ENCODE measurements at places on chromosomes 6 and 20.
A peak's percentile ranks its signal among the peaks of the same experiment; 100 is the strongest.

DNA sequence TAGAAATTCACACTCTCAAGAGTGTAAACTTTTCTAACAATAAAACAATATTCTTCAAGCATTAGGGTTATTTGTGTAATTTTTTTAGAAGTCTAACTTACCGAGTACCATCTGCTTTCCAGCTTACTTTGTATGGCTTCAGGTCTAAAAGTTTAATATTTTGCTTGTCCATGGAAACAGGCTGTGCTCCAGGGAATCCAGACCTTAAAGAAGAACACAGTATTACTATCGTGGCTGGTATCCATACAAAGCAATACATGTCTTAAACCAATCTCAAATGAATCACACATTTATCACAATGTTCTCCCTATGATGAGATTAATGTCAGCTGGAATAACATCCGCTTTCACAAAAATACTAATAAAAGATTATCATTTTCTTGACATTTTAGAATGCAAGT is 73.0 kb downstream of the RNGTT start:
- DNase-seq, result no peak

GRCh38 chr6:119043265-119043664 is 35.2 kb downstream of the FAM184A start:
- no peak for DNase-seq

DNA sequence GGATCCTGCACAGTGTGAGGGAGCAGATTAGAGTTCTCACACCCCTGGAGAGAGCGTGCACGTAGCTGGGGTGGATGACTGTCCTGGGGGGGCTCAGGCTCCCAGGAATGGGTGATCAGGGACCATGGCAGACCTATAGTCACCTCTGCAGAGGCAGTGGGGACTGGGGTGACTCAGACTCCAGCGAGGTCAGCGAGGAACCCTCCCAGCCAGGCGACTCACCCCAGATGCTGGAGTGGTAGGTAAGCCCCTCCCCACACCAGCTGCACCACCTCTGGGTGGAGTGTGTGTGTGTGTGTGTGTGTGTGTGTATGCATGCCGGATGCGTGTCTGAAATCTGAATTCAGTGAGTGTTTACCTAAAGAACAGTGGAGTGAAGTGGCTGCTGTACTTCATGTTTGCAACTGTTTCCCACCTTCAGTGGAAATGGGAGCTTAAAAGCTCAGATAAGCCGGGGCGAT is 17.4 kb upstream of the GTSF1L start:
- no peak for DNase-seq

DNA sequence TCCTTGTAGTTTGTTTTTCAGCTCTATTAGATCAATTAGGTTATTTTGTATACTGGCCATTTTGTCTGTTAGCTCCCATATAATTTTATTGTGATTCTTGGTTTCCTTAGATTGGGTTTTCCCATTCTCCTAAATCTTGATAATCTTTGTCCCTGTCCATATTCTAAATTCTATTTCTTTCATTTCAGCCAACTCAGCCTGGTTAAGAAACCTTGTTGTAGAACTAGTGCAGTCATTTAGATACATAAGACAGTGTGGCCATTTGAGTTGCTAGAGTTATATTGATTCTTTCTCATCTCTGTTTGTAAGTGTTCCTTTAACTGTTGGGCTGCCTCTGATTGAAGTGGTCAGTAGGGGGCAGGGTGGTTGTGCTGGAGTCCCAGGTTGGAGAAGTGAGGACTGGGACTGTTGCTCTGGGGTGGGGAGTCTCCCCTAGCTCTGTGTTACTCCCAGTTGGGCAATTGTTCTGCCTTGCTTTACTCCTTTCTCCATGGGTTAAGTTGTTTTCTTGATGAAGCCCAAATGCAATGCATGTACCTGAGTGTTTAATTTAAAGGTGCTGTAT is 98.8 kb upstream of the NRN1 start:
- DNase-seq, result no peak

DNA sequence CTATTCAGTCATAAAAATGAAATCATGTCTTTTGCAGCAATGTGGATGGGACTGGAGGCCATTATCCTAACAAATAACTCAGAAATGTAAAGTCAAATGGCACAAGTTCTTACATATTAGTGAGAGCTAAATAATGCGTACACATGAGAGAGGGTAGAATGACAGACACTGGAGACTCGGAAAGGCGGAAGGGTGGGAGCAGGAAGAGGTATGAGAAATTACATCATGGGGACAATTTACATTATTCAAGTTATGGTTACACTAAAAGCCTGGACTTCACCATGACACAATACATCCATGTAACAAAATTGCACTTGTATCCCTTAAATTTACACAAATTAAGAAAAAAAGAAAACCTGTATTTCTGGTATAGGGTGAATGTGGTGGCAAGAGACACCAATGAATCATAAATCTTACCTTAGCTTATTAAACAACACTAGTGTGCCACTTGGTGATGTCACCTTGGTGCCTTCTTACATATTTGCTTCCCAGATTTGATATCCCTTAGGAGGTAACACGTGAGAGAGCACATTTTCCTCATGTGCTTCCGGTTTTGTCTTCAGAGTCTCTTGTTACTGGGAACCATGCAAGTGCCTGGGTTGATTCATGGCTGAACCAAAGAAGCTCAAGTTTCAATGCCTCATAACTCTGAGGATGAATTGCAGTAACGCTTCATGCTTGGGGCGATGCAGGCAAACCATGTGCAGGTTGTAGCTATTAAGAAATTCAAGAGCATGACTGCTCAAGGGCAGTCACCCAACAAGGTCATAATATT is 84.6 kb downstream of the DCDC2 start:
- no peak for DNase-seq

GRCh38 chr20:32920066-32920465 is 61.3 kb downstream of the EFCAB8 start:
- DNase-seq, result no peak

GRCh38 chr20:23200413-23200812 is 114.3 kb upstream of the CD93 start:
- DNase-seq, result no peak

DNA sequence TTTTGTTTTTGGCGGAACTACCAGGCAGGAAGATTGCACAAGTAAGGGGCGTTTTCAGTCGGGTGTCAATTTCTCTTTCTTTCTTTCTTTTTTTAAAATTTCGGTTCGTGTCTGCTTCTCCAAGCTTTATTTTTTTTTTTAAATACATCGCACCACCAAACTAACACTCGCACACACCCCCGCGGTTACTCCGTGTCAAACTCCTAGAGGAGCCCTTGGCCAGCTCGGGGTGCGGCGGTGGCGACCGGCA is 338 bp downstream of the UTRN start:
- no peak for DNase-seq

- DNase-seq, result no peak
Observed at GRCh38 chr6:148263961-148264360, 78.7 kb upstream of the SASH1 start.

DNA sequence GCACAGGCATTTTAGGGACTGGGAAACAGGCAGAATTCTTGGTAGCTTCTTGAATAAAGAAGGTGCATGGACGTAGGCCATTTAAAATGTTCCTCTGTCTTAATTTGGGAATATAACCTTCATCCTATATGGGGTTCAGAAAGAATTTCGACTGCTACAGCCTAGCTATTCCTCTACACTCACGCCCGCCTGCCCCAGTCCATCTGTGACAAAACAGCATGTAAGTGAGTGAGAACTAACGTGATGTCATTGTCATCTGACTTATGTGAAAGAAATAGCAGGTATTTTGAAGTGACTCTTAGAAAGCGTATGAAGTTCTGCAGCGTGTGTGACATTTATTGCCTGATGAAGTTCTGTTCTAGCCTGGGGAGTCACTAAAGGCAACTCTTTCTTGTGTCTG is 52.2 kb upstream of the SLC22A1 start:
- DNase-seq, result no peak

DNA sequence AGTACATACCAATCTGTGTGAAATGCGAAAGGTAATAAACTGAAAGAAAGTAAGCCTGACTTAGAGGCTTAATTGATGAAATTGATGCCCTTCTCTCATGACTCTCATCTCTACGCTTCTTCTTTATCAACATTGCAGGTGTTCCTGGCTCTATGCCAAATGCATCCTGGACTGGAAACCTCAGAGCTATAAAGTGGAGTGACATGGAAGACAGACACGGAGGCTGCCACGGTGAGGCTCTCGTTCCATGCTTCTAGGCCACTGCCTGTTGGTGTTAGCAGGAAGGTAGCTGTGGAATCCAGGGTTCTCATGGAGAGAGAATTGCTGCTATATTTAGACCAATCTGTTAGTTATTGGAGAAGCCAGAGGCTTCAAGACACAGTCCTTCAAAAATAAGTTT is 73.2 kb downstream of the C6orf52 start:
- DNase-seq, result no peak

- no peak for DNase-seq
Observed at GRCh38 chr20:13458860-13459451, 179.8 kb downstream of the TASP1 start.

GRCh38 chr20:37194621-37195417 is 15.5 kb upstream of the MROH8 start:
- no peak for DNase-seq

- DNase-seq, result peak; percentile 85
Observed at GRCh38 chr6:16901782-16902181, 140.5 kb upstream of the ATXN1 start.

DNA sequence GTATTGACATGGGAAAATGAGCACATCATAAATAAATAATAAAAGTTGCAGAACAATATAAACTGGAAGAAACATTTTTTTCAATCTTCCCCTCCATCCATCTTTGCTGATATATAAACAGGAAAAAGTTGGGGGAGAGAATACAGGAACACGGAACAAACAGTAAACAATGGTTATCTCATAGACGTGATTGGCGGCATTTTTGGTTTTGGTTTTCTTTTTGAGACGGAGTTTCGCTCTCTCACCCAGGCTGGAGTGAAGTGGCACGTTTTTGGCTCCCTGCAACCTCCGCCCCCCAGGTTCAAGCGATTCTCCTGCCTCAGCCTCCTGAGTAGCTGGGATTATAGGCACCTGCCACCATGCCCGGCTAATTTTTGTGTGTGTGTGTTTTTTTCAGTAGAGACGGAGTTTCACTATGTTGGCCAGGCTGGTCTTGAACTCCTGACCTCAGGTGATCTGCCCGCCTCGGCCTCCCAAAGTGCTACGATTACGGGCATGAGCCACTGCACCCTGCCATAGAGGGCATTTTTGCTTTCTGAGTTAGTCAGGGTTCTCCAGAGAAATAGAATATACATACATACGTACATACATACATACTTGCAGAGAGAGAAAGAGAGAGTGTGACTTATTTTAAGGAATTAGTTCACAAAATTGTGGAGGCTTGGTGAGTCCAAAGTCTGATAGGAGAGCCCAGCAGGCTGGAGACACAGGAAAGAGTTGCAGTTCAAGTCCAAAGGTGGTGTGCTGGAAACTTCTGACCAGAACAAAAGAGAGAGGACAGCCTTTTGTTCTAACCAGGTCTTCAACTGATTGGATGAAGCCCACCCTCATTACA is 22.6 kb downstream of the GNL1 start:
- DNase-seq, result no peak

- no peak for DNase-seq
Observed at GRCh38 chr20:50376888-50377459, 133.2 kb upstream of the PTPN1 start.

DNA sequence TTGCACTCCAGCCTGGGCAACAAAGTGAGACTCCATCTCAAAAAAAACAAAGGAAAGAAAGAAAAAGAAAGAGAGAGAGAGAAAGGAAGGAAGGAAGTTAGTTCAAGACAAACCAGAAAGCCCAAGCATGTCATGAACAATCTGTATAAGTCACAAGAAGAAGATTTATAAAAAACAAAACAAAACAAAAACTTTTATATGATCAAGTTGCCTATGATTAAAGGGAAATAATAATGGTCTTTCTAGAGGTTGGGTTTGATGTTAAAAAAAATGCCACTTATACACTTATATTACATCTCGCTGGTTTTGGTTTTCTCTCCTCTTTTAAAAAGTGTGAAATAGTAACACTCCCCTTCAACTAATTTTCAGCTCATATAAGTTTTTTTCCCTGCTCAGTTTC is 146.2 kb upstream of the CARMIL1 start:
- no peak for DNase-seq

DNA sequence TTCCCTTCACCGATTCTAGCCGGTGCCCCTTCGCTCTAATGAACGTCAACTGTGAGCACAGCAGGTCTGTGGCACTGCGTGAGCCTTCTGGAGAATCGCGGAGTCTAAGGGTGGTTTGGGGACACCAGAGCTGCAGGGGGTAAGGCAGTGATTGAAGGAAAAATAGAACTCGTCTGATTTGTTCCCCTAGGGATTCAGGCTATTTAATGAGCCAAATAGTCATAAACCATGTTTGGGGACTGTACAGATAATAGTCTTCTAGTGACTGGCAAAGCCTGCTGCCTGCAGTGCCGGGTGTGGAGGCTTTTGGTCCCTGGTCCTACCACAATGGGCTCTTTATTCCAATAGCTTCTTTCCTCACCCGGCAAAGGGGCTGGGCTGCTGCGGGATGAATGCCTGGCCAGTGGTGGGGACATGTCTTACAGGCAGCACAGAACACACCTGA is 11.1 kb upstream of the NTSR1 start:
- no peak for DNase-seq

DNA sequence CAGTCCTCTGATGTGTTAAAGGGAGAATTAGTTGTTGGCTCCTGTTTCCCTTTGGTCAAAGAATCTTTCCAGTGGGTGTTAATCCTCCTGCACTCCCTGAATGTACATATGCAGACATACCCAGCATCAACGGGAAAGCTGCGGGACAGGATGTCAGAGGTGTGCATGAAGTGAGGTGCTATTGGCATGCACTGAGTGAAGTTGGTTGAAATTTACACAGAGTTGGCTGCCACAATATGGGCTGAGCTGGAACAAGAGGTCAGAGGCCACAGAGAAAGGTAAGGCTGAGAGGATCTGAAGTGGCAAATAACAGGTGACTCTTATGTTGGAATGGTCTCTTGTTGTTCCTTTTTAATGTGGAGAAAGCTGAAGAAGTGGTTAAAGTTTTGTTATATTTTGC is 82.7 kb upstream of the AKIRIN2 start:
- DNase-seq, result no peak

DNA sequence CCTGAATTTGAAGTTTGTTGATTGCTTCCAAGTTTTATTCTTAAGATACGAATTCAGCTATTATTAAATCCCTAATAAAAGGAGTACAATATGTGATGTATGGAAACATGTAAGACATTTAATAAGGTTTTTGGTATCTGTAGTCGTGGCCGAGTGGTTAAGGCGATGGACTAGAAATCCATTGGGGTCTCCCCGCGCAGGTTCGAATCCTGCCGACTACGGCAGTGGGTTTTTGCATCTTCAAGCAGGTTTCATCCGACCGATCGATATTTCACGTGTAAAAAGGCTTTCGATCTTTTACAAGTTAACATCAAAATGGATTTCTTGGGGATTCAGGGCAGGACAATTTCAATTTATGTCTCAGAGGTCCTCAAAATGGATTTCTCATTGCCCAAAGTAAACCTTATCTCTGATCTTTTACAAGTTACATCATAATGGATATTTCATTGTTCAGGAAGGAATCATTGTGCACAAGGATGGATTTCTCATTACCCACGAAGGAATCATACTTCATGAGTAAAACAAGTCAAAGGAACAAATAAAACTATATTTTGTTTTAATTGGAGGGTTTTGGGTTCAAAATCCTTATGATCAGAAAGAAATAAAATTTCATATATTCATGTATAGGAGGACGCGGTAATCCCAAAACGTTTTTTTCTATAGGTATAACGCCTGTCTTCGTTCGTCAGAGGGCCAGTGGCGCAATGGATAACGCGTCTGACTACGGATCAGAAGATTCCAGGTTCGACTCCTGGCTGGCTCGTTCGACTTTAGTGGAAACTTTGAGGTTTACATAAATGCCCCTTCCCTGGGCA is 37.3 kb upstream of the BTN3A2 start:
- no peak for DNase-seq

GRCh38 chr20:19937218-19937617 is 79.9 kb upstream of the NAA20 start:
- no peak for DNase-seq

- no peak for DNase-seq
Observed at GRCh38 chr6:27295301-27296079, 16.6 kb downstream of the POM121L2 start.

Data from upper lobe of right lung (tissue), 1 donor.